ENCODE measurements at places on chromosomes 5 and 9.

GRCh38 chr9:137194909-137195308 lies 5.6 kb downstream of the TPRN start:
- DNase-seq: no peak

DNA sequence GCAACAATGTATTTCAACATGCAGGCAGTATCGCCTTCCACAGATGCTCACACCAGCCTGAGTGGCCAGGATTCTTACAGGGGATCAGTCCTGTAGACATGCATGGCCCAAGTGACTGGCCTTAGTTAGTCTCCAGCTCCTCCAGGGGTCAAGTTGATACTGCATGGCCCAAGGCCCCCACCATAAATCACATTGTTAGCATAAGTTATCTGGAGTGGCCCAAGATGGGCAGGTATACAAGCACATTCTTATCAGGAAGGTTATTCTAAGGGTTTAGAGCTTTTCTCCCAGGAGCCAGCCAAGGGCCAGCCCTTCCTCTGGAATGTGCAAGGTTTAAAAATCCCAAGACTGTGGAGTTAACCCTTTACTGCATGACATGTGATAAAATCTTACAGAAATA lies 230.9 kb upstream of the NFIL3 start:
- DNase-seq: no peak

GRCh38 chr5:1417586-1418225 lies 27.5 kb downstream of the SLC6A3 start:
- DNase-seq: no peak

DNA sequence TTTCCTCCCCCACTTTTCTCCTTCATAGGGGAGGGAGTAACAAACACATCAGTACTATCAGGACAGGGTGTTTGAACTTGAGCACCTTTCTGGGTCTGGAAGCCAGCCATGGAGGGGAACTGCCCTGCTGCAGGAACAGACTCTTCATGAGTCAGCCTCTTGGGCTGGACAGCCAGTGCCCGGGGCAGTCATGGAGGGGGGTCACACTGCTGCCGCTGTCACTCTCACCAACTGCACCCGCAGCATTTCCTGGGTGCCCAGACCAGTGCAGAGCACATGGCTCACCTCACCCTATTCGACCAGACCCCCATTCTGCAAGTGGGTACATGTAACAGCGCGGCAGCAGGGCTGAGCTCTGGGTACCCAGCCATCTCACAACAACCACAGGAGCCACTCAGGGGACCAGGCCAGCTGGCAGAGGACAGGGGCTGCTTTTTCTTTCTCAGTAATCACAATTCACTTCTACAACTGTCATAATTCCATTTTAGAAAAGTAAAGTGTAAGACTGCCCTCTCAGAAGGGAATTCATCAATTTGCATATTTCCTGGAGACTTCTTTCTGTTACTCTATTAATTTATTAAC lies 118.4 kb downstream of the CTNND2 start:
- no peak for DNase-seq

GRCh38 chr5:174832025-174832424 lies 107.6 kb downstream of the MSX2 start:
- DNase-seq: no peak

DNA sequence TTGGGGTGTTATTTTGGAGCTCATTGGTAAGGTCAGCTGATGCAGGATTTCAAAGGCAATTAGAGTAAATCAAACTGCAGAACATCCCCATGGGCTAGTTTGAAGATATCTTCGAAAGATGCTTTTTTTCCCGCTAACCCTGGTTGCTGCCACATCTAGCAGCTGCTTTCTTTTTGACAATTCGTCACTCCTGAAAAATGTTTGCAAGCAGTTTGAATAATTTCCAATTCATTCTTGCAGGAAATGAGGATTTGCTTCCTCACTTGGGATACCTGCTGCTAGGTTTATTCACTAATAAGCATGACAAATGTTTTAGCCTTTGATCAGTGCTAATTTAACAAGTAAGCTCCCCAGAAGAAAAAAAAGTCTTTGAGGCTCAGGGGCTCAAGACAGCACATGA lies 649.6 kb upstream of the RORB start:
- no peak for DNase-seq

DNA sequence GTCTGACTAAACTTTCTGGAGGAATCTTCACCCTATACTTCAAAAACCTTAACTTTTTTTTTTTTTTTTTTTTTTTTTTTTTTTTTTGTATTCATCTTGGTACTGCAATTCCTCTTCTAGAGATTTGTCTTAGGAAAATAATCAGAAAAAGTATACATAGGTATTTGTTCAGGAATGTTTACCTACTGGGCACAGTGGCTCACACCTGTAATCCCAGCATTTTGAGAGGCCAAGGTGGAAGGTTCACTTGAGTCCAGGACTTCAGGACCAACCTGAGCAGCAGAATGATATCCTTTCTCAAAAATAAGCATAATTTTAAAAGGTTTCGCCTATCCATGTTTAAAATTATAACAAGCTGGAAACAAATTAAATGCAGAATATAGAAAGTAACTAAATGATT lies 33.3 kb upstream of the NREP start:
- DNase-seq: no peak

- peak; percentile 70 for DNase-seq
Measured at GRCh38 chr5:171311322-171312077, 2.5 kb downstream of the TLX3 start.

- peak; percentile 52 for DNase-seq
Measured at GRCh38 chr9:129317179-129318011, 139.3 kb upstream of the IER5L start.

DNA sequence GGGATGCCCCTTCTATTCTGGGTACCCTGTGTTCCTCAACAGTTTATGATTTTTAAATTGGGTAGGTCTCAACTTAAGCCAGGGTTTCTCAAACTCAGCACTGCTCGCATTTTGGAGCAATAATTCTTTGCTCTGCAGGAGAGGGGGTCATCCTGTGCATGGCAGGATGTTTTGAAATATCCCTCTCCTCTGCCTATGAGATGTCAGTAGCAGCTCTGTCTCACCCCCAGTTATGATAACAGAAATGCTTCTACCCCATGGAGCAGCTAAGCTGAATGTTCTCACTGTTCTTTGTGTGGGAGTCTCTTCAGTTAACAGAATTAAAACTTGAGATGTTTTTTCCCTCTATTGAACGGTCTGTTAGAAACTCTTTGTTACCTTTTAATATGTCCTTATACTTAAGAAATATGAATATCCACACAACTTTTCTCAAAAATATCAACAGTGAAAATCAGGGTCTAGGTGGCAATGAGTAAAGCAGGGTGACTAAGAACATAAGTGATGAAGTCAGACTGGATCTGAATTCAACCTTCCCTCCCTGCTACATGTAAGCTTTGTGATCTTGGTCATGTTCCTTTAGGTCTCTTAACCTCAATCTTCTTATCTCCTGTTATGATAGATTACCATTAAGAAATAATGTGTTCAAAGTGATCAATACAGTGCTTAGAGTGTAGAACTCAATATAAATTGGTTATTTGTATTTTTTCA lies 89.0 kb downstream of the CAMK4 start:
- DNase-seq: no peak

- DNase-seq: peak; percentile 21
Measured at GRCh38 chr5:84287951-84288350, 96.7 kb downstream of the EDIL3 start.

DNA sequence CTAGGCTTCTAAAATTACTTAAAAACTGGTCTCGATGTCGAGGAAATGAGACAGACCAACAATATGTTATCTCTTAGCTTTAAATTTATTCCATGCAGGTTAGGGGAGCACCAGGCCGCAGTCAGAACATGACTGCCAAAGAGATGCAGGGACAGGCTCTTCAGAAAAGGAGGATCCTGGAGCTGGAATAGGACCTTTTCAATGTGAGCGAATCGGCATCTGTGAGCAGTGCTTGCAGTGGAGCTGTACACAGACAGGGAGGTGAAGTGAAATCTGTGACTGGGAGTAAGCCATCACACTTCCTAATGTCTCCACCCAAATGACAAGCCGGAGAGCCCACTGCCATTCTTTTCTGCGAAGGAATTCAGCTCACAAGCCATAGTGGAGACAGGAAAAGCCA lies 78.2 kb downstream of the EFNA5 start:
- no peak for DNase-seq

- DNase-seq: peak; percentile 81
Measured at GRCh38 chr9:6757132-6757455, 679 bp upstream of the KDM4C start.

- DNase-seq: peak; percentile 56
Measured at GRCh38 chr9:2727966-2728613, 10.8 kb downstream of the KCNV2 start.

DNA sequence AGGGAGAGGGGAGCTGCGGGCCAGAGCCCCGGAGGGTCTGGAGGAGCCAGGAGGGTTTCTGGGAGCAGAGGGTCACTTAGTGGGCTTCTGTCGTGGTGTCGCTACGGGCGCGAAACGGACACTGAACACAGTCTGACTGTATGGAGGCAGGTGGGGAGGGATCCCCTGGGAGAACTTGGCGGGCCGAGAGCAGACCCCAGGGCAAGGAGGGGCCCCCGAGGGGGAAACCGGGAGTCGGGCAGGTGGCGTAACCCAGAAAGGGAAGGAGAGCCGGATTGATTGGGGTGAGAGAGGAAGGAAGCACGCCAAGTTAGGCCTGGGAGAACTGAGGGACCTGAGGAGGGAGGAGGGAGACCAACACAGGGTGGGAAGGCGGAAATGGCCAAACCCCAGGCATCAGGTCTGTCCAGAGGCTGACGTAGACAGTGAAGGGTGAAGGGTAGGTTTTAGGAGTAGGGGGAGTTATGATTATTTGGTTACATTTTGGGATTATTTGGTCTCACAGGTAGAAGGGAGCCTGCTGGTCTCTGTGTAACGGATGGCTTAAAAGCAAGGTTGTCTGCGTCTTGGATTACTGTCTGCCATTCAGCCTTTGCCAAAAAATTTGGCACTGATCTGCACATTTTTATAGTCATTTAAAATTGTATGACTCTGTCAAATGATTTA lies 3.3 kb upstream of the MSMP start:
- DNase-seq: no peak

DNA sequence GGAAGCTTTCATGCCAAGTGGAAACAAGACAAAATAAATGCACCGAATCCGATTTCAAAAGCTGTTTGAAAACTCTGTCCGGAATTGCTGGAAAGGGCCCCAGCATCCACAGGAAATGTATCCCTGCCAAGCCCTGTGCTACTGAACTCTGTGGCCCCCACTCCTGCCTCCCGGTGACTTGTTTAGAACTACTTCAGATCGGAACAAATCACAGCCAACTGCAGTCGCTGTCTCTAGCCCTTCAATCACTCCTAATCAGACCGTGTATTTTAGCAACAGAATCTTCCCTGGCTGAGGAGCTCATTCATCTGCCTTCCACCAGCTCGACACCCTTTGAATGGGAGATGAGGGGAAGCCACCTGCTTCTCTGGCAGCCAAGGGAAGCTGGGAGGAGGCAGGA lies 94.1 kb downstream of the KCNIP1 start:
- no peak for DNase-seq

DNA sequence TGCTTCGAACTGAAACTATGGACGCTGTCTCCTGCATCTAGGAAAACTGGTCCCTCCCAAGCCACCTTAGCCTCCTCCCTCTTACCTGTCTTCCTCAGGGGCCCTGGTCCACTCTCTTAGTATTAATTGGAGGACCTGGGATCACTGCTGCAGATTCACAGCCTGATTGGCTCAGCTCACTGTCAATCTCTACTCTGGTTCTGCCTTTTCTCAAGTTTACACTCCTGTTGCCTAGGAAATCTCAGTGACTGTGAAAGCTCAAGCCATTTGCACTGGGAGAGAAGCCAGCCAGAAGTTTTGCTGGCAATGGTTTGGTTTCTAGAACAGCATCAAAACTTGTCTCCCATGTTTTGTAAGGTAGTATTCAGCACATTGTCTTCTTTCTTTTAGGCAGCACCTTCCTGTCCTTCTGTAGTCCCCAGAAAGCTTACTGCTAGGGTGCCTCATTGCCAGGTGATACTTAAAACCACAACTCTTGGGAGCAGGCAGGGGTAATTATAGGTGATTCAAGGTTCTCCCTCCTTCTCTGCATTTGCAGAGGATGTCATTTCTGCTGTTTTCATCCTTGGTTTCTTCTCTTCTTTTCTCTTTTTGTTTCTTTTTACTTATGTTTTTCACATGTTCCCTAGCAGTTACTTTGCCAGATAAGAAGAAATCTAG lies at the start of gene CAPSL:
TSS of gene CAPSL (minus strand) at position 55 of the 660 bp plus-strand sequence. CDS start 17,502 bp downstream, outside the sequence.
- peak; percentile 27 for DNase-seq

DNA sequence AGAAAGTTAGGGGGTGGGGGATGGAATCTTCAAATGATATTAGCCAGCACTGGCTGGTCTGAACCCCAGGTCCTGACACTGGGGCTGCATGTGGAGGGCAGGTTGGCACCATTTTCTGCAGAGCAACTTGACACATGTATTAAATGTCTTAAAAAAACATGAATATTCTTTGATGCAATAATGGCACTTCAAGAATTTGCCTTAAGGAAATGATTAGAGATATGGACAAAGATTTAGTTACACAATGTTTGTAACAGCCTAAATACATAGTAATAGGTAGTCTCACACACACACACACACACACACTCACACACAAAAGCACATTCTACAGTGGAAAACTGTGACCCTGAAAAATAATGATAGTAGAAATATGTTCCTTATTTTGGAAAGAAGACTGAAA lies 3.6 kb downstream of the SVEP1 start:
- DNase-seq: no peak

- no peak for DNase-seq
Measured at GRCh38 chr9:130963337-130963908, 24.4 kb upstream of the FIBCD1 start.

DNA sequence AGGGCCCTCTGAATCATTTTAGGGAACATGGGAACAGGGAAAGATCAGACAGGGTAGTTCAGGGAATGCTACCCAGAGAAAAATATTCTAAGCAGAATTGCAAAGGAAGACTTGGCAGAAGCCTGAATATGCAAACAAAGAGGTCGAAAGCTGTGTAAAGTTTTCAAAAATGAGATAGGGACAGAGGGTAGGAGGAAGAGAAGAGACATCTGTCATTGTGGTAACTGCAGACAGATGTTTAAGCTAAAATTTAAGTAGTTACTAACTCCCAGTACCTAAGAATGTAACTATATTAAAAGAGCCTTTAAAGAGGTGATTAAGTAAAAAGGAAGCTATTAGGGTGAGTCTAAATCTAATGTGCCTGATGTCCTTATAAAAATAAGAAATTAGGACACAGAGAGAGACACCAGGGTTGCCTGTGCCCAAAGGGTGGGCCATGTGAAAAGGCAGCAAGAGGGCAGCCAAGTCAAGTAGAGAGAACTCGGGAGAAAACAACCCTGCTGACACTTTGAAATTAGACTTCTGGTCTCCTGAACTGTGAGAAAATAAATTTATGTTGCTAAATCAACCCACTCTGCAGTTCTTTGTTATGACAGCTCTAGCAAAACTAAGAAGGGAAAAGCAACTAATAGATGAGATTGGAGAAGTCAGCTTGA lies 1647.4 kb upstream of the C9orf72 start:
- no peak for DNase-seq

DNA sequence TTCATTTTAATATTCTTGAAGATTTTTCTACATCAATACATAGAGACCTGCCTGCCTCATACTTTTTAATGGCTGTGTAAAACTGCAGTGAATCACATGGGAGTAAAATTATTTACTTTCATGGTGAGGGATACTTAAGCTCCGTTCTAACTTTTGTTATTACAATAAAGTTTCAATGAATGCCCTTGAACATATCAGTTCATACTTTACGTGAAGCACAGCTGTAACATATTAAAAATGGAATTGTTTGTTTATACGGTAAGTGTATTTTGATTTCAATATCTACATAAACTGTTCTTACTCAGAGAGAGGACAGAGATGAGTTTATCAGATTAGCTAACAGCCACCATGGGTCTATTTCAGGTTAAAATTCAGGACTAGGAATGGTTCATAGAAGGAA lies 155.1 kb downstream of the NR3C1 start:
- no peak for DNase-seq

All from AG20443 (cell line).